ENCODE measurements at places on chromosomes 7 and 10.

DNA sequence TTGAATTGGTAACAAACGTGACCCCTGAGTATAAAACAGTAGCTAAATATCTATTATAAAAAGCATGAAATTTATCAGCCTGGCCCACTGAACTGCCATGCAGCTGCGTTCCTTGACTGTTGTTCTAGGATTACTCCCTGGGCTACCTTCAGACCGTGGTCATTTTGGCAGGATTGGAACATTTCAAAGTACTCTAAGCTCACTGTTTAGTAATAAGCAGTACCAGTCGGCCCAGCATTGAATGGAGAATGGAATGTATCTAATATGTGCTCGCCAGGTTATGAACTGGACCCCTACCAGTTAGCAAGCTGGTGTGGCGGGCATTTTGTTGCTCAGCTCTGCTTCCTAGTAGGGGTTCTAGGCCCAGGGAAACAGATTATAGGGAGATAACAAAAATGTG lies 112.2 kb downstream of the SEMA3C start:
- no peak for DNase-seq

DNA sequence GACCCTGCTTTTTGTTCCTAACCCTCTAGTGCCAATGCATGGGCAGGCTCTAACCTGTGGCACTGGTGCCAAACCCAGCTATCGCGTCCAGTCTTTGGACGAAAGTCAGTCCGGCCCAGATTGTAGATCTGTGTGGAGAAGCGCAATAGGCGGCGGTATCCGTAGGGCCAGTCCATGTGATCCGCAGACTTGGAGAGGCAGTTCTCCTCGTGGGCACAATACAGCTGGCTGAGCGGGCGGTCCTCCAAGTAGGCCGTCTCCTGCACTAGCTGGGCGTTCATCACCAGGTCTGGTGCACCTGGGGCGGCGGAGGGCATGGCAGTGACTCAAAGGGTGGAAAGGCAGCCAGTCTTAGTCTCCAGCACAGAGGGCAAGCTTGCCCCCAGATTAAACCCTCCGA lies 14.5 kb downstream of the LOXL4 start:
- DNase-seq = no peak

DNA sequence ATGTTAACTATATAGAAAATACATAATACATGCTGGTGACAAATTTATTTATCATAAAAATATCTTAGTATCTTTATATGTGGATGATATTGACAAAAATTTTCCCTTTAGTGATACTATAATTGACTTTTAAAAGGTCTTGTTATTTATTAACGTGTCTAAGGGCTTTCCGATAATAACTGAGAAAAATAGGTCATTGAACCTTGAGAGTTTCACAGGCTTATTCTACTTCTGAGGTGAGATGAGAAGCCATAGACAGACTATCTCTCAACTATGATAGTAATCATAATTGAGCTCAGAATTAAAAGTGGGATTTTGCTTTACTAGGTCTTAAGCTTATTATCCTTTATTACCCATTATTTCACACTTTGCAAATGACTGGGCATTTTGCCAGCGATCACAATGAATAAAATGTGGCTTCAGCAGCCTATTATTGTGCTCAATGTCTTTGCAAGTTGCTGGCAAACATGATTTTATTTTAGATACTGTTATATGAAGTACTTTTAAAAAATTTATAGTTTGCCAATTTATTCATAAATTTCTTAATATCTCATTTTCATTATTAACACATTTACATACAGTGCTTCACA lies 574.5 kb downstream of the ZWINT start:
- no peak for DNase-seq

- no peak for DNase-seq
Measured at GRCh38 chr7:149783386-149784250, 10.2 kb upstream of the ZNF467 start.

DNA sequence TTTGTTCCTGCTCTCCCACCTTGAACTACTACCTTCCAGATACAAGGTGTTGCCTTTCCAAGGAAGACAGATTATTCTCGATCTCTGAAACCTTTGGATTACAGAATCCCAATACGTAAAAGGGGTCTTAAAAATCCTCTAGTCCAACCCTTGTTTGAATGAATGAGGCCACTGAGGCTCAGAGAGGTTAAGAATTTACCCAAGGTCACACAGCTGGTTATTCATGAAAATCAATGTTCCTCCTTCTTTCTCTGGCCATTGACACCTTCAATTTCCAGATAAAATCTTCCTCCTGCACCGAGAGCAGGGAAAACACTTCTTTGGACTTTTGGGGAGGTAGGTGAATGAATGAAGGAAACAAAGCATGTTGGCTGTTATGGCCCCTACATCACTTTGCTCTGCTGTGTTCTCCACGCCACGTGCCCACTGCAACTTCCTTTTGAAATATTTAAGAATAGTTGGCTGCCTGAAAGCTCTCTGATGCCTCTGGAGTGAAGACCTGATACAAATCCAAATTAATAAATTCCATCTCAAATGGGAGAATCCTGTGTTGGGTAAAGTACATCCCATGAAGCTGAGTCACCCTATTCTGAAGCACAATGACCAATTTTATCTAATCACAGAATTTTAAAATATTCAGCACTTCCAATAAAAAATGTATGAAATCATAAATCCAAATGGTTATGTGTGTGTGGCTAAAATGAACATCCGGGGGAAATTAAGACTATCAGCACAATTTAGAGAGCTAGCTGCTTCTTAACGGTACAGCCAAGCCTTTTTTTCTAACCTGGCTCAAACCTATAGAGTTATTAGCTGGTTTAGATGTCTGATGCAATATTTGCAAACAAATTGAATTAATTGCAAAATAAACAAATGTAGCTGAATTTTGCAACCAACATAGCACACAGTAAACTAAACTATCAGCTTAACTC lies 7.3 kb downstream of the SVIL start:
- DNase-seq = no peak

DNA sequence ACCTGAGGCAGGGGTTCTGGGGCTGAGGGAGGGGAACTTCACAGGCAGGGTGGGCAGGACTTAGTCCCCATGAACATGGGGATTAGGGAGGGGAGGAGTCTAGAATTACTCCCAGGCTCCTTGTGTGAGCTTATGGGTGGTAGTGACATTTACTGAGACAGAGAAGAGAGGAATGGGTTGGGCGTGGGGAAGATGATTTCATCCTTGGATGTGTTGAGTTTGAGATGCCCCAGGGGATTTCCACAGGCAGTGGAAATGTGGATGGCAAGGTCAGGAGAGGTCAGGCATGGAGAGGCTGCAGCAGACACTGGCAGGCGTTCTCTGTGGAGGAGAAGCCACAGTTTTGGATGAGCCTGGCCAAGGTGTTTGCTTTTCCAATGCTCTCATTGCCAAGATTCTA lies 26.4 kb upstream of the GSDME start:
- no peak for DNase-seq

DNA sequence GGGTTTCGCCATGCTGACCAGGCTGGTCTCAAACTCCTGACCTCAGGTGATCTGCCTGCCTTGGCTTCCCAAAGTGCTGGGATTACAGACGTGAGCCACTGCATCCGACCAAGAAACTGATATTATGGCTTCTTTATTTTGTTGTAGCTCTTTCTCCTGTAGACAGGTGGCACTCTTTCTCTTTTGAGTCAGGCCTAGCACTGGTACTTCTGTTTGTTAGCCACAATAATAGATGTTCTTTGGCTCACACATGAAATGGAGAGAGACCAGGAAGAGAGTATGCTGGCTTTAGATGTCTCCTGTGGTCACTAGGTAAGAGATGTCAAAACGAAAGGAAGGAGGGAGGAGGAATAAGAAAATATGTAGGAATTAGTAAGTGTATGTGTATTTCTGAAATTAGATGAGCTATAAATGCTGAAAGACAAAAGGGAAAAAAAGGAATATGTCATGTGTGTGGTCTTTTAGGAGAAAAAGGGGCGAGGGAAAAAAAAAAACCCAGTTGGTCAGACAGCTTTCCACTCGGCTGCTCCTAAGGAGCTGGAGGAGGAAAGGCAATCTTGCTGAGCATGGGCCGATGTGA lies 78.7 kb downstream of the CLEC2L start:
- DNase-seq = no peak

DNA sequence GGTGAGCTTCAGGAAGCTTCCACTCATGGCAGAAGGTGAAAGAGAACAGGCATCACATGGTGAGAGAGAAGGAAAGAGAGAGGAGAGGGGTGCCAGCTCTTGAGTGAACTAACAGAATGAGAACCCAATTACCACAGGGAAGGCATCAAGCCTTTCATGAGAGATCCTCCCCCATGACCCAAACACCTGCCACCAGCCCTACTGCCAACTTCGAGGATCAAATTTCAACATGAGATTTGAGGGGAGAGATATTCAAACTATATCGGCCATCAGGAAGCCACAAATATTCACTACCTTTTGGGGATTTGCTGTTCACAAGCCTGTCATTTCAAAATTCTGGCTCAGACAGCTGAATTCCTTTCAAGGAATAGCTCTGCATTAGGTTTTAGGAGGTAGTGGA lies 39.9 kb upstream of the SMNDC1 start:
- no peak for DNase-seq

GRCh38 chr10:110138197-110138812 lies 69.1 kb upstream of the MXI1 start:
- no peak for DNase-seq

DNA sequence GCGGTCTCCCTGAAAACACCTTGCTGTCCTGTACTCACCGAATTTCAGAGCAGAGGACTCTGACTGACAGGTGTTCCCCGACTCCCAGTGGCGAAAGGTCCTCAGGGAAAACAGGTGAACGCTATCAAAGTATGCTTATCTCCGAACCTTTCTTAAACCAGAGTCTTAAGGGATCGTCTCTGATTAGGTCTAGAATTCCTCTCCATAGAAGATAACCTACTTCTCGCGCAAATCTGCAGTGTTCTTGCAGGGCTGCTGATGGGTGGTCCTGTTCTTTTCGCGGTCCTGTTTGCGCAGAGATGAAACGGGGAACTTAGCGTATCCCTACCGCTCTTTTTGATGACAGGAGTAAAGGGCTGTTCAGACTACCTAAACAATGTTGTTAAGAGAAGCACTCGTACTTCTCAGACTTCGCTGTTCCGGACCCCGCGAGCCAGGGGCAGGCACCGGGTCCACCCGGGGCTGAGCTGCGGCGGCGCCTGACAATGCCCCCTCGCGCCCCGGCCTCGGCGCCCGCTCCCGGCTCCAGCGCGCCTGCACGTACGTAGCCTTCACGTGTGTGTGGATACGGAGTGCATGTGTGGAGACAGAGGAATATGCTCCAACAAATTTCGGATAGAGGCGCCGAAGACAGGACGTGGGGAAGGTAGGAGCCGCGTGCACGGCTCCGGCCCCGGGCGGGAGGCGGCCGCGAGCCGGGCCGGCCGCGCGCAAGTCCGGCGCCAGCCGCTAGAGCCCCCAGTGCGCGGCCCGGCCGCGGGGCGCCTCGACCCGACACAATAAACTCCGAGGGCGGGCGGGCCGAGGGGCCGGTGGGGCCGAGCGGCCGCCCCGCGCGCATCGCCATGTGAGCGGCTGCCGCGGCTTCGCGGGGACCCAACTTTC lies 766 bp upstream of the ZMYND11 start:
- no peak for DNase-seq

GRCh38 chr10:9848981-9849380 lies 1168.7 kb upstream of the CELF2 start:
- DNase-seq = no peak

DNA sequence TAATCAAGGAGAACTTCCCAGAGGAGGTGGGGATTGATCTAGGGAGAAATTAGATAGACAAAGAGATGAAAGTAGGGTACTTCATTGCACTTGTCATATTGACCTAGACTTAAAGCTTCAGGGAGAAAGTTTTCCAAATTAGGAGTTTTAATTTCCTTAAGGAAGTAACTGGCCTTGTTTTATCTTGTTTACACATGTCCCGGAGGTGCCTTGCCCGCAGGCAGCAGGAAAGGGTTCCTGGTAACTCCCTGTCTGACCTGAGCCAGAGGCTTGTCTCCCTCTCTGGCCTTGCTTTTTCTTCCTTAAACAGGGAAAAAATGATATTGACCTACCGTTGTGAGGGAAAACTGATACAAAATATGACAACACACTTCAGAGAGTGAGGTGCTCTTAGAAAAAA lies 181.6 kb downstream of the EVX1 start:
- DNase-seq = no peak

DNA sequence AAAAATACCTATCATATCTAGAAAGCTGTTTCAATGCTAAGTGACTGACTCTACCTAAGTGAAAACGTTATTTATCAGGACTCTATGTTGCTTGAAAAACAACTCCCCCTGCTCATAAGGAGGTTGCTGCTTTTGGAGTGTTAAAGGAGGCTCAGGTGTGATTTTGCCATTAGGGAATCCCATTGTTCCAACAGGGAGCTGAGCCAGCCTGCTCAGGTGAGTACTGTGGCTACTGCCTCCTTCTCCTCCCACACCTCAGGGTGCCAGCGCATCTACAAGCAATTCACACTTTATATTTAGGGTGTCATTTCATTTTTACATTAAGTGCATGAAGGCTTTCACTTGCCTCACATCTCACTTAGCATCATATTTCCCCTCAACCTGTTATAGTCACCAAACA lies 84.7 kb downstream of the SEM1 start:
- no peak for DNase-seq

- no peak for DNase-seq
Measured at GRCh38 chr7:92765725-92766124, 70.6 kb downstream of the CDK6 start.

- no peak for DNase-seq
Measured at GRCh38 chr10:101772017-101772894, 3.7 kb downstream of the FGF8 start.

DNA sequence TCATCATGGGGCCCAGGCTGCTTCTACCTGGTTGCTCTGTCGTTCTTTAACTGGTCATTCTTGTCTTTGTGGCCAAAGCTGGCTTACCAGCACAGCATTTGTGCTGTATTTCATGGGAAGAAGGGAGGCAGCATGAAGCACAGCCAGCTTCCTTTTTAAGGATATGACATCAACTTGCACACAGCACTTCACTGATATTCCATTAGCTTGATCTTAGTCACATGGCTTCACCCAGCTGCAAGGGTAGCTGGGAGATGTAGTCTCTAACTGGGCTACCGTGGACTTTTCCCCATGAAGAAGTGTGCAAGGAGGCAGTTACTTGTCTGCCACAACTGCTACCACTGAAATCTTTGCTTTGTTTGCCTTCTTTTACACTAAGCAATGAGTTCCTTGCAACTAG lies 525.2 kb downstream of the LRMDA start:
- DNase-seq = no peak

DNA sequence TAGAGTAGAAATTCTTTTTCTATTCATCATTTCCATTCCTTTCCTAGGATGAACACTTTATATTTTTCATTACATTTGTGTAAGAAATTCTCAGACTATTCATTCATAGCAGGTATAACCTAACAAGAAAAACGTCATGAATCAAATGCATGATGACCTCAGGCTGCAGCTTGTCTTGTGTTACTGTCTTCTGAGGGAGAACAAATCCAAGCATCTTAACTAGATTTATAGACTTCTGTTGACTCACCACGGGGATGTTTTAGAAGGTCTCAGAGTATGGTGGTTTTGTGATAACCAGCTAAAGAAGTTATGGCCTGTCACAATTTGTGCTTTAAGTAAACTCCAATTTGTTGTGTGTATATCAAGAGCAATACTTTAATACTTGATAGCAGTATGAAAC lies 102.7 kb downstream of the ANKRD7 start:
- no peak for DNase-seq

GRCh38 chr10:72008096-72008981 lies 44.1 kb downstream of the CHST3 start:
- DNase-seq = no peak

- no peak for DNase-seq
Measured at GRCh38 chr10:131856441-131857094, 44.2 kb upstream of the PPP2R2D start.

- no peak for DNase-seq
Measured at GRCh38 chr7:22845221-22845834, 22.7 kb upstream of the TOMM7 start.
